Kasumi-1 (cell line): ENCODE measurements at places on chromosomes 4 and X.

GRCh38 chr4:78732332-78733104 is 43.6 kb upstream of the BMP2K start:
- no peak for DNase-seq

DNA sequence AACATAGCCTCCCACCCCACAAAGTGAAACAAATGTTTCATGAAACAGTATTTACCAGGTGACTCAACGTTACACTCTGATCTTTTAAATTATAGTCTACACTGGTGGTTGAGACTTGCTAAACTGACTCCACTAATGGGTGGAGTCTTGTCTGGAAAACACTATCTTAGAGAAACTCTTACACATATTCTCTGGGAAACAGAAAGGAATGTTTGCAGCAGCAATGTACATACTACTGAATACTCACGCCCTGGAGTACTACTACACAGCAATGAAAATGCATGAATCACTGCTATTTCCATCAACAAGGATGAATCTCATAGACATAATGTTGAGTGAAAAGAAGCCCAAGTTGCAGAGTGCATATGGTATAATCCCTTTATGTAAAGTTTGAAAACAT is 208.5 kb upstream of the IGFBP7 start:
- no peak for DNase-seq

- no peak for DNase-seq
Observed at GRCh38 chrX:43657671-43658070, 1.6 kb downstream of the MAOA start.

DNA sequence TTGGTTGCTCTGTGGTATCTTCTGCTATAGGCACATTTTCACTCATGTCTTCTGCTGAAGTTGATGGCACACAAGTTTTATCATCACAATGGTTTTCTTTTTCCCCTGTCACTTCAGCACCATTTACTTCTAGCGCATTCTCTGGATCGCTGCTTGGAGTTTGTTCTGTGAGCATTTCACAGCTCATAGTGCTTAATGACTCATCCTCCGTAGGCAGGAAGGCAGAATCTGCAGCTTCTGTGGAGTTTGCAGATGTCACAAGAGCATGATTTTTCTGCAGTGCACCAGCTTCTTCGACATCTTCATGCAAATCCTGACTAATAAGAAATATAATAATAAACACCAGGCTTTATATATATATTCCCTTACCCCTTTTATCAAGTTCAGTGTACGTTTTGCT is 83.6 kb downstream of the CHM start:
- peak; percentile 1 for DNase-seq
